B cell (primary cell): ENCODE measurements at places on chromosomes 7 and 10.

DNA sequence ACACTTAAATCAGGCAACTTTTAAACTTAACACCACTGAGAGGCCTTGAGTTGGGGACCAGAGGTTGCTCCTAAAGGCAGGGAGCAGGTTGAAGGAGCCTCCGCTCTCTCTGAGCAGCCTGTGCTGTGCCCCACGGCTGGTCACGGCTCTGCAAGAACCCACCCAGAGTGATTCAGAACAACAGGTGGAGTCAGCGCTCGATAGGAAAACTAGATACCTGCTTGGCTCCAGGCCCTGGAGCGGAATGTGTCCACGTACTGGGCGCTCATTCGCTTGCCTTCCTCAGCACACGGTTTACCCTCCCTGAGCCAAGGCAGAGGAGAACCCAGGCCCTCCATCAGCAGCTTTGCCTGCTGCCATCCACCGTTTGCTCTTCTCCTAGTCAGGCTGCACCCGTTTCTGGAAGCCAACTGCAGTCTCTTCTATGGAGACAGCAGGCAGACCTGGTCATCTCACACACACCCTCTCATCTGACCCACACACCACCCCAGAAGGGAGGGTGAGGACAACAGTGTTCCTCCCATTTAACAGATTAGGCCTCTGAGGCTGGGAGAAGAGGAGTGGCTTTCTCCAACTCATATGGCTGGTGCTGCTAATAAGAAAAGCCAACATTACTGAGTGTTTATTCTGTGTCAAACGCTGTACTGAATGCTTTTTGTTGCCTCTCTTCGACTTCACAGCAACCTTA is 37.6 kb upstream of the PDCD4 start:
- no peak for DNase-seq

DNA sequence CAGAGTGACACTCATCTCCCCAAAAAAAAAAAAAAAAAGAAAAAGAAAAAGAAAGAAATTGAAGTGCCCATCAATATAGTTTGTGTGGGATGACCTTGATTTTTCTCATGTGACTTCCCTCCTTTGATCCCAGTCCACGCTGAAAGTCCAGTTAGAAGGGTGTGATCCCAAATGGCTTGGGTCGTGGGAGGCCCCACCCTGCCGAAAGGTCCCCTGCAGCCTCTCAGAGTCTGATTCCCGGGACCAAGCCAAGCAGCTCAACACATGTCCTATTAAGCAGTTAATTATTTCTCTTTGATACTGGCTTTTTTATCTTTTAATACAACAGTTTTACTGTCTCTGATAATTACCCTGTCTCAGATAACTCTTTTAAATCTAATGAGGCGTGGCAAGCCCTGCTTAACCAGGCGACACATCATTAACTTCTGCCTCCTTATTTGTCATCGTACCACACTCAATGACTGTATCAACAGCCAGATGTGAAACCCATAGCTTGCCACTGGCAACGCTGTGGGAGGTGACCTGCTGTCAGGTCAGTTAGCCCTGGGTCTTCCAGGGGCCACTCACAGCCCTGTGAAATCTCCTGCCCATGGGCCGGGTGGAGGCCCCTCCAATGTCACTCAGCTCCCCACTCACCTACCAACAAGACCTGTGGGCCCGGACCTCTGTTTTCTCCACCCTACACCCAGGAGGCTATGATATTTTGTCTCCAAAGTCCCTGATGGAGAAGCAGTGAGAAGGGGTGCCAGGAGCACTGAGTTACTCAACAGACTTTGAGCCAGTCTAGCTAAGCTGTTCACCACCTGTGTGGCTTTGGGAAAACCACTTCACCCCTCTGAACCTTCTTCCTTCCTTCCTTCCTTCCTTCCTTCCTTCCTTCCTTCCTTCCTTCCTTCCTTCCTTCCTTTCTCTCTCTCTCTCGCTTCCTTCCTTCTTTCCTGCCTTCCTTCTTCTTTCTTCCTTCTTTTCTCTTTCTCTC is 110.0 kb upstream of the SFMBT2 start:
- DNase-seq, result no peak

- no peak for DNase-seq
Measured at GRCh38 chr7:26429168-26429567, 137.5 kb downstream of the SNX10 start.

DNA sequence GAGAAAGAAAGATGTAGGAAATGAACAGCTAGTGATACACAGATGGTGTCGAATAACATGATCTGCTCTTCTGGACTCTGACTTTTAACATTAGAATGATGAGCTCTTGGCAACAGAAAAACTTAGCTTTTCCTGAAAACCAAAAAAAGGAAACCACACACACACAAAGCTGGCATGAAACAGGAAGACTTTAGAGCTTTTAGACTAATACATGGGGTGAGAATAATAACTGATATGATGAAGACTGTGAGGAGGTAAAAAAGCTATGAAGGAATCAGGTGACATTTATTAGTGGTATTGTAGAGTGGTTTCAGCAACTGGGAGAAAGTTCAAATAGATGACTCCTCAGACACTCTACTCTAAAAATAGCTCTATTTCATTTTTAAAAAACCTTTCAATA is 491.9 kb downstream of the PARD3 start:
- DNase-seq, result no peak

GRCh38 chr10:115992236-115992986 is 280.6 kb downstream of the GFRA1 start:
- no peak for DNase-seq

DNA sequence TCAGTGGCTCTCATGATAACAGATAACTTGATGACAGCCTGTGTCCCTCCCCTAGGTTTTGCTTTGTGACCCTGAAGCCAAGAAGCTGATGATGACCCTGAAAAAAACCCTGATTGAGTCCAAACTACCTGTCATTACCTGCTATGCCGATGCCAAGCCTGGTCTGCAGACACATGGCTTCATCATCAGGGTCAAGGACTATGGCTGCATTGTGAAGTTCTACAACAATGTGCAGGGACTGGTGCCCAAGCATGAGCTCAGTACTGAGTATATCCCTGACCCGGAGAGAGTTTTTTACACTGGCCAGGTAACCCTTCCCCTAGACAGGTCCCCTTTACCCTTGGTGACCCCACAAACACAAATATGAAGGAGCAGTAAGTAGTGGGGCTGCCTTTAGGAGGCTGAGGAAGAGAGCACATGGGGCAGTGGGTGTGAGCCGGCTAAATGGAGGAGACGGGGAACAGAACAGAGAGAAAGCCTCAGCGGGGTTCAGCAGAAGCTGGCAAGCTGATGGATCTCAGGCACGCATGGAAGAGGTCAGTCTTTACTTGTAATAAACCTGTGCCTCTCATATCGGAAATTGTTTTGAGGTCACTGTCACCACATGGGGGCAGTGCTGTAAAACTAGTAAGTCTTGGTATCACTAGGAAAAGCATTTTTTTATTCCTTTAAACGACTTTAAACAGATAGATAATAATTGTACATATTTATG is 20.2 kb downstream of the PDCD11 start:
- peak; percentile 76 for DNase-seq

GRCh38 chr10:49667991-49668390 is 11.5 kb upstream of the C10orf53 start:
- DNase-seq, result no peak

DNA sequence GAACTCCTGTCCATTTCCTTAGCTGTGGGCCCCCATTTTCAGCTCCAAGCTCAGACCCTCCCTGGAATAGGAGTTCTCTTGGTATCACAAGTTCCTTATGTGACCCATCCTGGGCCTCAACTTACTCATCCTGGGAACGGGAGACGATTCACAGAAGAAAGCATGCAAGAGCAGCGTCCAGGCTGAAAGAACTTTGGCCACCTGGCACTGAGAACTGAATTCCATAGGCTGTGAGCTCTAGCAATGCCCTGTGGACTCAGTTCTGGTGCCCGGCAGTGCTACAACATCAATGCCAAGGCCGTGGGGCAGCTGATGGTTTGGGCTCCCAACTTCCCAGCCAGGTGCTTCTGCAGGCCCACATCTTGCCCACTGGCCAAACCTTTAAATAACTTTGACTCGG is 3.9 kb upstream of the CUEDC2 start:
- no peak for DNase-seq

DNA sequence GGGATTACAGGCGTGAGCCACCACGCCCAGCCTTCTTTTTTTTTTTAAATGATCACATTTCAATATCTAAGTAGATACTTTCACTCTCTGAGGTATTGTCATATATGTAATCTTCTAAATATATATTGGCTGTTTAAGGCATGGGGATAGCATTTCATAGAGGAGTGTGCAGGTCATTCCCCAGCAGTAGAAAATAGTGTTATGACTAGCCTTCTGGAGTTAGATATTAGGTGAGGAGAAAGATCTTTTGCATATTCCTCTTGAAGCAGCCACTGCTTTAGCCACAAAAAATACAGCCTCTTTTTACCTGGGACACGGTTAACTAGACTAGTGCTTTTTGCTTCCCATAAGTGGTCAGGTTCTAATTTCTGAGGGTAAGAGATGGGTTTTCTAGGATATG is 28.9 kb downstream of the ADD3 start:
- DNase-seq, result no peak

DNA sequence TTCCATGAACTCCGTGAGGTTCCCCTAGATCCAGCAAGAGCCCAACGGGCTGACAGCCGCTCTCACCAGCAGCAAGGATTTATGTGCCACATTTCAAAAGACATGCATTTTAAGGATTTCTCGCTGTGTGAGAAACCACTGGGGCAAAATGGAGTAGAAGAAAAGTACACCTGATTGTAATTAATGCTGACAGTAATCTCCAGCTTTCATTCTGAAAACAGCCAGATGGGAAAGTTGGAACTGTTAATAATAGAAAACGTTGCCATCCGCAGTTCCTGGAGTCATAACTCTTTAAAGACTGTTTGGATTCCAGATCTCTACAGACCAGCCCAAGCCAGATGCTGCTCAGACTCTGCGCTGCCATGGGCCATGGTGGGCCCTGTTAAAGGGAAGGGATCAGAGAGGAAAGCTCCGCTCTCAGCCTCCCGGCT is 216.9 kb upstream of the GLI3 start:
- DNase-seq, result no peak

GRCh38 chr7:75771224-75771623 is 787 bp downstream of the CCL26 start:
- DNase-seq, result no peak

DNA sequence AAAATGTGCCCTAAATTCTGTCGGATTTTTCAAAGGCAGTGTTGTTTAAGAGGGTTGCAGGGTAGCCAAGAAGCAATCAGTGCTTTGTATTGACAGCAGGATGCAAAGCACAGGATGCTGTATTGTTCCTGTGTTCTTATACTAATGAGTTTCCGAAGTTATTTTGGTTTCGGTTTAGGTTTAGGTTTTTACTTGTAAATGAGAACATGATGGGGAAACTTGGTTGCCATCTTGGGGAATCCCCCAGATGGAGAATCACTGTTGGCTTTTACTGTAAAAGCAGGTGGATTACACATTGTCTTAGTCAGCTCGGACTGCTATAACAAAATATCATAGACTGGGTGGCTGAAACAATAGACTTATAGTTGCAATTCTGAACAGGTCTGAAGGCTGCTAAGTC is 72.1 kb downstream of the INHBA start:
- DNase-seq, result peak; percentile 41

GRCh38 chr10:77949167-77949566 is 22.6 kb upstream of the DLG5 start:
- DNase-seq, result no peak

DNA sequence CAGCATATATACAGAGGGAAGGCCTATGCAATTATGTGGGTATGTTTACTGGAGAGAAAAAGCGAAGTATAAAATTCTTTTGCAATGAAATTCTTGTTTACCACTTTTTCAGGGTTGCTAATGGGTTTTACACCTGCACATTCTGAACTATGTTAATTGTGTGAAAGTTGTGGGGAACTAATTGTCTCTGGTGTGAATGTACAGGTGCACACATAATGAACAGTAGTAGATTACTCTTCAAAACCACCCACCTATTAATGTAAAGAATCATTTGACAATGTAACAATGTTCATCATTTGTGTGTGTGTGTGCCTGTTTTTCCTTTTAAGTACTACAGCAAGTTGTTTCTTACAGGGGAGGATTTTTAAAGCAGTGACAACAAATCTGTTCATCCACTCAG is 80.0 kb upstream of the FEZF1 start:
- no peak for DNase-seq

DNA sequence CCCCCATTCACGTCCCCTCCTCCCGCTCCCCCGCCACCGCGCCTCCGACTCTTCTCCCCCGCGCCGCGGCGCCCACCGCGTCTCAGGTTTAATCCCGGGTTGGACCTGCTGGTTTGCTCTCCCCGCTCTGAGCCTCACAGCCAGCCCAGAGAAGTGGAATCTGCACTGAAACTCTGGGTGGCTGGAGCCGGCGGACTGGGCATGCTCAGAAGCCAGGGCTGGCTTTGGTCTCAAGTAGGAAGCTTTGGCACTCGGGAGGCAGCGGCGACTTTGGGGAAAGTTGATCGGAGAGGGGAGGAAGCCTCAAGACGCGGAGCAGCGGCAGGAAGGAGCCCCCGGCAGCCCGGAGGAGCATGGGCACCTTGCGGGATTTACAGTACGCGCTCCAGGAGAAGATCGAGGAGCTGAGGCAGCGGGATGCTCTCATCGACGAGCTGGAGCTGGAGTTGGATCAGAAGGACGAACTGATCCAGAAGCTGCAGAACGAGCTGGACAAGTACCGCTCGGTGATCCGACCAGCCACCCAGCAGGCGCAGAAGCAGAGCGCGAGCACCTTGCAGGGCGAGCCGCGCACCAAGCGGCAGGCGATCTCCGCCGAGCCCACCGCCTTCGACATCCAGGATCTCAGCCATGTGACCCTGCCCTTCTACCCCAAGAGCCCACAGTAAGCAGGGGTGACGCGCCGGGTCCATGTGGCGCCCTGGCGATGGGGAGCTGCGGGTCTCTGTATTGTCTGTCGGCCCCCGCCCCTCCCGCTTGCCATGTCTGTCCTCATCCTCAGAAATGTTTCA is at the start of gene PRKG1:
TSS of gene PRKG1 (plus strand) at position 250 of the 791 bp plus-strand sequence.
- DNase-seq, result peak; percentile 8

- DNase-seq, result no peak
Measured at GRCh38 chr7:136496551-136496950, 371.9 kb upstream of the CHRM2 start.

- DNase-seq, result peak; percentile 73
Measured at GRCh38 chr10:6062101-6062771, at the start of gene IL2RA. Gene IL2RA, minus strand, starts transcription at chr10:6062367. Its CDS starts 216 bp downstream, at chr10:6062151.
